Amniotic stem cell (primary cell): ENCODE measurements at places on chromosomes 12 and 14.
A peak's percentile ranks its signal among the peaks of the same experiment; 100 is the strongest.

GRCh38 chr12:12048714-12049113 is 22.0 kb upstream of the BCL2L14 start:
- no peak for DNase-seq

DNA sequence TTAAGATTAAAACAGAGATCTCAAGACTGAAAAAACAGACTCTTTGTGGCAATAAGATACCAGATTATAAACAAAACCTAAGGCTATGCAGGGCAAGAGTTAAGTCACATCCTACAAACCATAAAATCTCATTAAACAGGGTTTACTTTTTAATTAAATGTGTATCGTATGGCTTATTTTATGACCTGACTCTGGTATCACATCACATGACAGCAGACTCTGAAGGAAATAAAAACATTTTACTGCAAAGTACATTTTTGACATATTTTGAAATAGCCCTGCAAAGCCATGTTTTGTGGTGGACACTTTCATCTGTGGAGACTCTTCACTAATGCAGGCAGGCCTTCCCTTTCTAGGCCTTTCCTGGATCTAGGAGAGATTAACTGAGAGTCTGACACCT is 327.6 kb upstream of the CLEC14A start:
- no peak for DNase-seq

- DNase-seq = no peak
Measured at GRCh38 chr12:94231709-94232108, 83.3 kb downstream of the PLXNC1 start.

- DNase-seq = no peak
Measured at GRCh38 chr14:59543873-59544272, 32.7 kb downstream of the CCDC175 start.

GRCh38 chr12:2282318-2282717 is 229.5 kb downstream of the CACNA1C start:
- DNase-seq = no peak

DNA sequence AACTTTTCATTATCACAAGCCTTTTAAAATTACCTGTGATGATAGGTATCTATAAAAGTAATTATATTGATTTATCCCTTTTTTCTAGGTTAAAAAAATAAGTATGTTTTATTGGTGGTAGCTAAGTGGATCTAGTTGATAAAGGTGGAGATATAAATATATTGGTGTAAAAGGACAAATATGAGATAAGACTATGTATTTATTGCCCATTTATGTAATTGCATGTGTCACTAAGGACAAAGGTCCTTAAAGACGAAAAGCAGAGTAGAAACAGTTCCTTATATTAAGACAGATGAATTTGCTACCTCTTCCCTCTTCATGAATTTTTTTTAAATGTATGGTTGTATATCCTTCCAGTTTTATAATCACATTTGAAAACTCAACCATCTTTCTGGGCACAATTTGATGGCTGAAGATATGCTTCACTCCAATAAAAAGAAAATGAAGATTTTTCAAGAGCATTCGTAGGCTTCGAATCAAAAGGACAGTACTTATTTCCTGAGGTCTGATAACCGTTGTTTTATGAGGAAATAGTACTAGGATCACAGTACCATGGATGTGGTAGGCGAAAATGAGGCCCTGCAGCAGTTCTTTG is at the start of gene MYRFL:
Gene MYRFL (plus strand): TSS at position 262 of the 595 bp plus-strand sequence. CDS start 291 bp downstream, at position 553.
- no peak for DNase-seq

DNA sequence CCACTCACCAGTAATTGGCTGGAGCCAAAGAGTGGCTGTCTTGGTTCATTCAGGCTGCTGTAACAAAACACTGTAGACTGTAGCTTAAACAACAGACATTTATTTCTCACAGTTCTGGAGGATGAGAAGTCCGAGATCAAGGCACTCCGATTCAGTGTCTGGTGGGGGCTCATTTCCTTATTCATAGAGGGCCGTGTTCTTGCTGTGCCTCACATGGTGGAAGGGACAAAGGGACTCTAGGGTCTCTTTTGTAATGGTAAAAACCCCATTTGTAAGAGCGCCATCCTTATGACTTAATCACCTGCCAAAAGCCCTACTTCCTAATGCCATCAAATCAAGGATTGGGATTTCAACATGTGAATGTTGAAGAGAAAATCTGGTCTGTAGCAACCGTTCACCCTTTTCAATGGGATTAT is 34.7 kb upstream of the CDKN3 start:
- DNase-seq = no peak

- DNase-seq = no peak
Measured at GRCh38 chr12:92771001-92771400, 68.2 kb downstream of the PLEKHG7 start.

GRCh38 chr14:32244404-32244803 is 41.3 kb upstream of the RNU6-8 start:
- DNase-seq = no peak

GRCh38 chr12:100268835-100269564 is 2.0 kb downstream of the SCYL2 start:
- DNase-seq = no peak

DNA sequence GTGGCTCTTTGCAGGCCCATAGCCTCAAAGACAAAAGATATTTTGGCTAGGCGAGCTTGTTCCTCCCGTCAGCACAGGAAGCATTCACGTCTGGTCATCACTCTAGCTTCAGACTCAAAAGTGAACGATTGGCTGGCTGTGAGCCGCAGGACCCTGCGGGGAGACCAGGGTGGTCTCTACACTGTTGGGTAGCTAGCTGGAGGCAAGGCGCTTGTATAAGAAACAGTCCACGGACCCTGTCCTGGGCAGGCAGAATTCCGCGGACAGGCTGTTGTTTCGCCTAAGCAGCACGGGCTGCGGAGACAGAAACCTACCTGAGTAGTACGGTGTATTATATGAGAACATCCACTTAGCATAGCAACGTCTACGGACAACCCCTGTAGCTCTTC is 29.6 kb downstream of the WBP11 start:
- no peak for DNase-seq

- no peak for DNase-seq
Measured at GRCh38 chr14:106562451-106562850, 1036.1 kb downstream of the TMEM121 start.

DNA sequence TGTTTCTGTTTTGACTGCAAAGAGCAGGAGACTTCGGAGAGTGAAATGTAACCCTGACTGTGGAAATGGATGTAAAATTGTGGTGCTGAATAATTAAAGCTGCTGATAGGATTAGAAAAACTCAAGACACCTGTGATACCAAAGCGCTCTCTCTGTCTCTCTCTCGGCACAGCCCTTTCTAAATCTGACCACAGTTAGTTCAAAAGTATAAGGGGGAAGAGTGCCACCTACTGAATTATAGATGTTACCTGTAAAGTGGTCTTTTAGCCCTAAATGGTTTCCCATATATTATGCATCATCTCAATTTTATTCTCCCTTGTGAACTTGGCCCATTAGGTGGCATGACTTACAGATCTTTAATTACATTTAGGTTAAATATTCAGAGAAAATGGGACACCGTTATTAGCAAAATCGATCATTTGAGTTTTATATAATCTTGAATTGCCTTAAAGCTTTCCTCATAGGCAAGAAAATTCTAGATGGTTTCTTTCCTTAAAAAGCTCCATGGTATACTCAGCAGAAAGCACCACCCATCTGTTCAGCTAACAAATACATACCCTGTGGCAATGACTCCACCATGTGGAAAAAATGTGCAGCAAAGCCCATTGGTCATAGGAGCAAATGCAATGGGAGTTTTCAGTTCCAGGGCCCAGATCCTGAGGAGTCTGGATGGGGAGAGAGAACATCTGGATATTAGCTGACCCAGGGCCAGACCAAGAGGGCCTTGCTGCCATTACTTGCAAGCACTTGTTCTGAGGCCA is 18.1 kb downstream of the RFC5 start:
- DNase-seq = no peak

DNA sequence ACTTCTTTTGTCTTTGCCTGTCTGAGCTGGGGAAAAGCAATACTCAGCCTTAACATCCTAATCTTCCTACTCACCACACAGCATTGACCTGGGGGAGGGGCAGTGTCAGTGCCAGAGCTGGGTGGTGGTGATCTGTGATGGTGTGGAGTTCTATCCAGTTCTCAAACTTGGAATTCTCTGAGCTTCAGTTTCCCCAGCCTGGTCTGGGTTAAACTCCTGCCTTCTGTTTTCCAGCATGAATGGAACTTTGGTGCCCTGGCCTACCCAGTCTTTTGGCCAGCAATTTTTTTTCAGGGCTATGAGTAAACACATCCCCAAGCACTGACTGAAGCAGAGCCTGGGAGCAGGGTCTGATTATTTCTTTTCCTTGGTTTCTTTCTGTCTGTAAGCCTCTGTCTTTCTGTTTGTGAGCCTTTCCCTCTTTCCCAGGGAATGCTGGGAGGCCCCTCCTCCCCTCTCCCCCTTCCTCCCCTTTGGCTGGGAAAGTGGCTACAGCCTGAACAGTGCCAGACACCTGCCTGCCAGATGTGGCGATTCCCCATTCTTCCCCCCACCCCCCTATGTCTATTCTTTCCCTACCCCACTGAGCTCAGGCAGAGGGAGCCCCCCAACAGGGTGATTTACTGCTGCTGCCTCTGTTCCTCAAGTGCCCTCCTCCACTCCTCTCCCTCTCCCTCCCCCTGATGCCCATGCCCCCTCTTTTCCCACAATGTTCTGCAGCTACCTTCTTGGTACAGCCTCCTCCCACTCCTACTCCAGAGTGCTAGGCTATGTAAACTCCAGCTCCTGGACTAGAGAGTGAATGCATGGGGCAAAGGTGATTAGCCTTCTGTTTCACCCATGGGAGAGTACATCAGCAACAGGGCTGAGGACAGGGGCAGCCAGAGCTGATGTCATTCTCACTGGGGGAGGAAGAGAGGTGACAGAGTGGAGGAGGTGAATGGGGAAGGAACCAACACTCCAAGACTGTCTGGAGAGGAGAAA is 11.1 kb downstream of the GPR84 start:
- peak; percentile 15 for DNase-seq

GRCh38 chr12:78220811-78221210 is 390.1 kb downstream of the NAV3 start:
- no peak for DNase-seq

- DNase-seq = peak; percentile 8
Measured at GRCh38 chr14:73238424-73238852, 1.1 kb downstream of the PAPLN start.

DNA sequence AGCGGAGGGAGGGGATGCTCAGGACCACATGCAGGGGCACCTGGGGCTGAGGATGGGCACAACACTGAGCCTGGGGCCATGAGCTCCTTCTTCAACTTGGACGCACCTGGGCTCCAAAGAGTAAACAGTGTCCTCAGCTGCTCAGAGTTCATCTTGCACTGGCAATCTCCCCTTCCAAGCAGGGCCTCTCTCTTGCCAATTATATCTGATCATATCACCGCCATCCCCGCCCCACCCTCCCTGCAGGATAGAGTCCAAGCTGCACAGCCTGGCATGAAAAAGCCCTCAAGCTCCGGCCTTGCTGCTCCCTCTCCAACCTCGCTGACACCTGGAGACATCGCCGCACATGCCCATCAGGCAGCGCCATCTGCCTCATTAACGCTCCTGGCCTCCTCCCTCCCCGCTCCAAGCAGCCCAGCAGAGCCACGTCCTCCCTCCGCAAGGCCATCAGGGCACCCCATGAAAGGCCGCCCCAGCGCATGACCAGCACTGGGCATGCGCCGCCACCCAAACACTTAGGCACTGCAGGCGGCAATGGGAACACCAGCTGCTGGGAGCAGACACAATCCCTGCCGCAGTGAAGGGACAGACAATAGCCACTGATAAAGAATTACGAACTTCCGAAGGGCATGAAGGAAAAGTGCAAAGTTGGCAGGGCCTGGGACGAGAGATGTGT is 88.8 kb downstream of the CHGA start:
- no peak for DNase-seq

DNA sequence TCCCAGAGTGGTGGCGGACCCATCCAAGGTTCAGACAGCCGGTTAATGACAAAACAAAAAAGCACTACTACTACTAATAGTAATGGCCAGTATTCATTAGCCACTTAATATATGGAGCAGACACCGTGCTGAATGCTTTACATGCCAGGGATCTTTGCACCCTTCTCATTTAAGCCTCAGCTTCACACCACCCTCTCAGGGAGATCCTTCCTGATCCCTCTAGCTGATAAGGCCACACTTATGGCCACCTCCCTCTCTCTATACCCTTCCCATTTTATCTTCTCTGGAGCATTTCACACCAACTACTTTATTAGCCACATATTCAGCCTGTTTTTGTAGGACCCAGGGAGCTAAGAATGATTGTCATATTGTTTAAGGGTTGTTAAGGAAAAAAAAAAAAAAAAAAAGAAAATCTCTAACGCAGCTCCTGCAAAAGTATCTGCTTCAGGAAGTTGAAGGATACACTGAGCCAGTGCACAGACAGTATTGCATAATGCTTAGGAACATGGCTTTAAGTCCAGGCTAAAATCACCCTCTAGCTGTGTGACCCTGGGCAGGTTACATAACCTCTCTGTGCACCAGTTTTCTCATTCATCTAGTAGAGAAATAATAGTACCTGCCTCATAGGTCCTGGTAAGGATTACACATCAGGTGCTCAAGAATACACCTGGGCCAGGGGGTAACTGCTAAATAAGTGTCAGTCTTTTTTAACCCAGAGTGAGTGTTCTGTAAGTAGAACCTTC is 29.4 kb downstream of the NUAK1 start:
- no peak for DNase-seq

DNA sequence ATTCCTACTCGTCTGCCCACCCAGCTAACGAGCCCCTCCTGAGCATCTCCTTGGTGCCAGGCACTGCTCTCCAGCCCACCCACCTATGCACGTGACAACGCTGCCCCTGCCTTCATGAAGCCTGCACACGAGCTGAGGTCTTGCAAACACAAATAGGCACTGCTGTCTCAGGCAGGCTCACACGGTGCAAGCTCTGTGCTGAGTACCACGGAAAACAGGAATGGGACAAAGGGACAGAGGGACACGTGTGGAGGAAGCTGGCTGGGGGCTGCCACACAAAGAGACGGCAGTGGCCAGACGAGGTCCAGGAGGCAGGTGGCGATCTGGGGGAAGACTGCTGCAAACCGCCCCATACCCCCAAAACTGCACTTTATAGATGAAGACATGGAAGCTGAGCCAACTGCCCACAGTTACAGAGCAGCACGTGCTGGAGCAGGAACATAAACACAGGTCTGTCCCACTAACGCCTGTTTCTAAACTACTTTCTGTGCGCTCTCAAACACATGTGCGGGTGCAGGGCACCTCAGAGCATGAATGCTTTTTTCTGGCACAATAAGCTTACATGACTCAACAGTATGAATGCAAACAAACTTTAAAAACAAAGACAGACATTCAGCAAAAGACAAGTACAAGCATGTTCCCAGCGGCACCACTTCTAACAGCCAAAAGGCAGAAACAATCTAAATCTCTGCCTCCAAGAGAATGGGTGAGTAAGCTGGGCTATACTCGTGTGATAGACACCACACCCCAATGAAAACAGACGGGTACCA is 64.5 kb downstream of the AMN start:
- DNase-seq = no peak

GRCh38 chr12:70487440-70487839 is 121.3 kb downstream of the KCNMB4 start:
- DNase-seq = no peak

- no peak for DNase-seq
Measured at GRCh38 chr12:5023842-5024241, 19.8 kb upstream of the KCNA5 start.

DNA sequence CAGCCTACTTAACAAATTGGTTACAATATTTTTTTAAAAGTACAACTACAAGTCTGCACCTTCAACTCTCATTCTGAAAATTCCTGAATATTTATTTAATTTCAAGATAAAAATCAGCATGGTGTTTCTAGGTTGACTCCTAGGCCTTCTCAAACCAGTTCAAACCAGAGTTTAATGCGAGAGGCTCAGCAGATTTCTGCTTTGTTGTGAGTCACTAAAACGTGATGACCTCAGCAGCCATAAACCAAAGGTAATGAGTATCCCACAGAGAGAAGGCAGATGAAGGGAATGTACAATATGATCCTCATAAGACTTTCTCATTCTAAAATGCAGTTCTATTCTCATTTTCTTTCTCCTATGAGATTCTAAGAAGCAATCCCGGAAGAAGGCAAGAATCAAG is 1.5 kb downstream of the PRDM4 start:
- DNase-seq = peak; percentile 64
